Stimulated activated CD4-positive, alpha-beta T cell treated with anti-CD3 and anti-CD28 coated beads, Interleukin-15, amount 100 ng/mL, for 1 hour (primary cell): ENCODE measurements at places on chromosomes 1 and 21.

DNA sequence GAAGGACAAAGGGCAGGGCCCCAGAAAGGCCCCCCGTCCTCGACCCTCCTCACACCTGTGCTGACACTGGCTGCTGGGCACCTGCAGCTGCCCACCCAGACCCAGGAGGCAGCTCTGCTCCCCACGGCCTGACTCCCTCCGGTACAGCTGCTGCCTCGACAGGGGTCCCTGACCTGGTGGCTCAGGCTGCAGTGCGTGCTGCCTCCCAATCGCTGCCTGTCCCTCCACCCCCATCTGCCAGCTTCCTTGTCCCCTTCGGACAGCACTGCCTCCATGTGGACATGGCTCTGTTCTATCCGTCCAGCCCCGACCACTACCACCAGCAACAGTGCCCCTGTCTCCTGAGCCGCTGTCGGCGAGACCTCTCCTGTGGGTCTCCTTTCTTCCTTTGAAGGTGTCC, 4.1 kb downstream of the NOC2L start:
- DNase-seq, result no peak

DNA sequence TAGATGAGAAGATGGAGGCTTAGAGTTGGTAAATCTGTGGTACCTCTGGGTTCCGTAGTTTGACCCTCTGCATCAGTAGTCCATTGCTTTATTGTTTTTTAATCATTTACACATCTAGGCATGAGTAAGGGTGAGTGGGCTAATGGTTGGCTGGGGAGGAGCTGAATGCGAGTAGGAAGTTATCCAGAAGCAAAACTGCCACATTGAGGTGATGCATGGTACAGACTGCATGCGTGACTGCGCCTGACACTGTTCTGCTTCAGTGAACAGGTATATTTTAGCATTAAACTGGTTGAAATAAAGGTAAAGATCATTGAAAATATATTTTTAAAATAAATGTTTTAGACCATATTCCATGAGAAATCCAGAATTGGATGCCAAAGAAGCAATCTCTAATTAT, 4.4 kb downstream of the DNAJC16 start:
- DNase-seq, result no peak

DNA sequence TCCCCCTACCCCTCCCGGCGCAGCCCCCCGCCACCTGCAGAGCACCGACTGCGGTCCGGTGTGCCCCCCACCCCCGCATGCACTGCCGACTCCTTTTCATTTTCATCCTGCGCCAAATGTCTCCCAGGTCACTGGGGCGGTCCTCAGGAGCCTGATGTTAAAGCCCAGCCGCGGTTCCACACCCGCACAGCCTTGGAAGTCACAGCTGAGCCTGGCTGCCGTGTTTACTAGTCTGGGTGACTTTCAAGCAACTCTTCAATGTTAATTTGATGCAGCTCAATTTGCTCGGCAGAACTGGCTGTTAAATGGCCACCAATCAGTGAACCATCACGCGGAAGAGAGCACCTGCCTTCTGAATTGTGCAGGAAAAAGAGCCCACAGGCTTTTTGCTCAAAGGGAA, 27.2 kb downstream of the THAP3 start:
- DNase-seq, result no peak

- no peak for DNase-seq
These were observed 161.4 kb downstream of the KAZN start for GRCh38 chr1:14759843-14760242.

DNA sequence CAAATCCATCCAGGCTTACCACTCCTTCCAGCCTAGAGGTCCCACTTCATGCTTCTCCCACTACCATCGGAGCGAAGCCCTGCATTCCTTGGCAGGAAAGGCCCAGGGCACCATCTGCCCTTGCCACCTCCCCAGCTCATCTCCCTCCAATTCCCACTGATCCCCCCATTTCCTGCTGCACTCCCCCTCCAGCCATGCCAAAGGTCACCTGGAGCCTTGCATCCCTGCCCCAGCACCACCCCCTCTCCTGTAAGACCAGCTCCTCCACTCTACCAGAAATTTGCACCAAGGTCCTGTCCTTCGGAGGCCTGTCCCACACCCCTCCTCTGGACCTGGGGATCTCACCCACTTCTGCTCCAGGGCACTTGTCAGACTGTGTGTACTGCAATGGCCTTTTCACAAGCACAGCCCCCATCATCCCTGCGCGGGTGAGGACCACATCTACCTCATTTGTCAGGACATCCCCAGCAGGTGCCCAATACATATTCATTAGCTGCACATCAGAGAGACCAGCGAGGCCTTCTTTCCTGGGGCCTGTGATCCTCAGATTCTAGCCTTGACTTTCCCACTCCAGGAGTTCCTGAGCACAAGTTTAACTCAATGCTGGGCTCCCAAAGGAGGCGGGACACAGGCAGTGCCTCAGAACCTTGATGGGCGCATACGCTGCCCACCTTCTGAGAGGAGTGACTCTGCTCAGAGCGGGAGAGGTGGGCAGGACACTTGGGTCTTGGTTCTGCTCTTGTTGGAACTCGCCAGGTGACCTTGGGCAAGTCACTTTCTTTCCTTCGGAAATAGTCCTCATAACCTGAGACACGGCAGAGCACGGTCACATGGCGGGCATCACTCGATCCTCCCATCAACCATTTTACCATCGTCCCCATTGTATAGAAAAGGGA, 49.9 kb upstream of the EDN2 start:
- no peak for DNase-seq

DNA sequence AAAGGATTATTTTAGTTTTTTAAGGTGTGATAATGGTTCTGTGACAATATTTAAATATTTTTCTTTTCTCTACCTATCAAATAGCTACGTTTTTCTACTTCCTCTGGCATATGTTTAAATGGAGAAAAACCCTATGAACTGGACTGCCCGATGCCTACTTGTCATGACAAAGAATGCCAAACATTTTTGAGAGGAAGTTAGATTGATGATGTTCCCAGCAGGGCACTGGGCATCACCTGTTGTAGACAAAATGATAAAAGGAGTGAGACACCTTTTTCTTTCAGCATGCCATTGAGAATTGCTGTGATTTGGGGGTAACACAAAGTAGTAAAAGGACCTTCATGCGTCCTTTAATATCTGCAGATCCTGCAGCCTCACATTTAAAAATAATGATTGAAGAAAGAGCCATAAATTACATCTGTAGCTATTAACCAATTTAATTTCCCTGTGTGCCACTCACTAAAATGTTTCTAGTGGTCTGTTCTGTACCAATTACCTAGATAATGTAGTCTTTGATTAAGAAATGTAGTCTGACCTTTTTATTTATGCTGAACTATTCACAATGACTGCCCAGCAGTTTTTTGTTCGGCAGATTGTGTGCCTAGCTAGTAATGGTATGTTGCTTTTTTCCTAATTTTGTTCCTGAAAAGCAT, 47.6 kb downstream of the RPL5 start:
- no peak for DNase-seq

DNA sequence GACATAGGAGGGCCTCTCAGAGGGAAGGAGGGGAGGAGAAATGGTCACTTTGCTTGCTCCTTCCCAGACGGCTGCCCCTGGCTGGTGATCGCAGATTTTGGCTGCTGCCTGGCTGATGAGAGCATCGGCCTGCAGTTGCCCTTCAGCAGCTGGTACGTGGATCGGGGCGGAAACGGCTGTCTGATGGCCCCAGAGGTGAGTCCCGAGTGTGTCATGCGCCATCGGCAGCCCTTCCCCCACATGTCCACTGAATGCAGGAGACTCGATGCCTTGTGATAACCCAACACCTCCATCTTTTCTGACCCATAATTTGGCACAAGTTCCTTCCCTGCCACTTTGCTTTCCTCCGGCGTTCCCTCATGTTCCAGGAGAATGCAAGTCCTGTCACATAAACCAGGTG, 12.7 kb downstream of the DDOST start:
- DNase-seq, result no peak

DNA sequence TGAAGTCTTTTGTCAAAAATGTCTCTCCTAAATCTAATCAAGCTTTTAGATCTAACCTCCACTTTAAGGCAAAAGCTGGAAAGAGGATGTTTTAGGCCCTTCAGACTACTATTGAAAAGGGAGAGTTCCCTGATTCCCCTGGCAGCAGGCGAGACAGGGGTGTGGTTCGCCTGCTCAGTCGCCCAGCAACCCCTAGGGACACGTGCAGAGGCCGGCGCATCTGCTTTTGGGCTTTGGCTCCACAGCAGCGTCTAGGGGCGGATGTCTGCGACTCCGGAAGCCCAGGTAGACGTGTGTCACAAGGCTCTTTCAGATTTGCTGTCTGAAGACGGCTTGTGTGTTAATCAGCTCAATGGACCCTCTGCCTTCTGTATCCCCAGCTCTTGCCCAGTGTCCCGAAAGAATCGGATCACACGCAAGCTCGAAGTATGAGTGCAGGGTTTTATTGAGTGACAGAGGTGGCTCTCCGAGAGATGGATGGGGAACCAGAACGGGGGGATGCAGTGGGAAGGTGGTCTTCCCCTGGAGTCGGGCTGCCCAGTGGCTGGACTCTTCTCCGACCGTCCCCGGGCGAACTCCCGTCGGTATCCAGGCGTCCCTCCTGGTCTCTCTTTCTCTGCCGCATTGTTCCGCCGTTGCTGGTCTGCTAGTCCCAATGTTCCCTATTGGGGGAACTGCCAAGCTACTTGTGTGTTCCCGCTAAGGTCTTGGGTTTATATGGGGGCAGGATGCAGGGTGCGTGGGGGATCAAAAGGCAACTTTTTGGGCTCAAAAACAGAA, 45.5 kb downstream of the OLFML2B start:
- no peak for DNase-seq

- DNase-seq, result no peak
These were observed 95.0 kb downstream of the CACHD1 start for GRCh38 chr1:64564891-64565290.

GRCh38 chr1:229694053-229694693, 68.1 kb downstream of the URB2 start:
- no peak for DNase-seq

GRCh38 chr1:31507676-31508530, 68.4 kb upstream of the TINAGL1 start:
- DNase-seq, result no peak

DNA sequence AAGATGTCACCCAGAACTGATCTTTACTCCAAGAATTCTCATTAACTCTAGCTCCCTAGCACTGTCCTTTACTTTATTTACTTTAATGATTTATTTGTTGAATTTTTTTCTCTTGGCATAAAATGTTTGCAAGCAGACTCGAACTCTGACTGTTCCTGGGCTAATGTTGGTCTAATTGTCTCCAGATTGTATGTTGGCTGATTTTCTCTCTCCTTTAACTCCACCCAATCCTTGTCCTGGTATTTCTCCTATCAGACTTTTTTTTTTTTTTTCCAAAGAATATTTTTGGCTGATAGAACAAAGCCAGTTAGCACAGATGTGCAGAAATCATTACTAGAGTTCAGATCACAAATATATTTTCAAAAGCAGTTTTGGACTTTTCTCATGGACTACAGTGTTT, 82.6 kb downstream of the ATF6 start:
- no peak for DNase-seq

GRCh38 chr1:160108888-160109662, 6.5 kb upstream of the ATP1A2 start:
- no peak for DNase-seq

DNA sequence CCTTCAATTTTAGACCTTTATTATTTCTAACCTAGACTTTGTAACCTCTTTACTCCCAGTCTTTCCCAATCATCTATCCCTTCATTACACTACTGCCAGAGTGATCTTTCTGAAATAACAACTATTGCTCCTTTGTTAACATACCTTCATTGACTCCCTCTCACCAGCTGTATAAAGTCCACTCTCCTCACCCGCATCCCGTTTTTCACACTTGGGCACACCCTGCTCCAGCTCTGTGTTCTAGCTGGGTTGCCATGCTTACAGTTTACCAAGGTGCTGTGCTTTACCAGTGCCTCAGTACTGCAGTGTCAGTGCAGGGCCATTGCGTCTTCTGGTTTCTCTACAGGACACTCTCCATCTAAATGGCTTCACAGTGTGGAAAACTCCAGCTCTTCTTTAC, 148.2 kb downstream of the NFIA start:
- no peak for DNase-seq

GRCh38 chr1:219239518-219239917, 65.8 kb downstream of the LYPLAL1 start:
- DNase-seq, result no peak

DNA sequence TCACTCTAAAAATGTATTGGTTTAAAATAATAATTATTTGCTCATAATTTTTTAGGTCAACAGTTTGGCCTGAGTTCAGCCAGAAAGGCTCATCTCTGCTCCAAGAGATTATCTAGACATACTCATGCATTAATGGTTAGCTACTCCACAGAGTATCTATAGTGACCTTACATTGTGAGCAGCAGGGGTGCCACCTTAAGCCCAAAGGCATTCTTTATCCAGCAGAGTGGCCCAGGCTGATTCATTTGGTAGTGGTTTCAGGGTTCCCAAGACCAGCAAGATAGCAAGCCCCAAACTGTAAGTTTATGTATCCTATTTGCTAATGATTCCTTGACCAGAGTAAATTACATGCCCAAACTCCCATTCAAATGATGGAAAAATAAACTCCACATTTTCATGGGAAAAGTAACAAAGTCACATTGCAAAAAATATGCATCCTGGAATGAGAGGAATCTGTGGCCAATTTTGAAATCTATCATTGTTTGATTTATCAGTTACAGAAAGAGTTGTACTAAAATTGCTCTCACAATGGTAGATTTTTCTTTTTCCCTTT, 182.6 kb upstream of the KCNK2 start:
- DNase-seq, result no peak

DNA sequence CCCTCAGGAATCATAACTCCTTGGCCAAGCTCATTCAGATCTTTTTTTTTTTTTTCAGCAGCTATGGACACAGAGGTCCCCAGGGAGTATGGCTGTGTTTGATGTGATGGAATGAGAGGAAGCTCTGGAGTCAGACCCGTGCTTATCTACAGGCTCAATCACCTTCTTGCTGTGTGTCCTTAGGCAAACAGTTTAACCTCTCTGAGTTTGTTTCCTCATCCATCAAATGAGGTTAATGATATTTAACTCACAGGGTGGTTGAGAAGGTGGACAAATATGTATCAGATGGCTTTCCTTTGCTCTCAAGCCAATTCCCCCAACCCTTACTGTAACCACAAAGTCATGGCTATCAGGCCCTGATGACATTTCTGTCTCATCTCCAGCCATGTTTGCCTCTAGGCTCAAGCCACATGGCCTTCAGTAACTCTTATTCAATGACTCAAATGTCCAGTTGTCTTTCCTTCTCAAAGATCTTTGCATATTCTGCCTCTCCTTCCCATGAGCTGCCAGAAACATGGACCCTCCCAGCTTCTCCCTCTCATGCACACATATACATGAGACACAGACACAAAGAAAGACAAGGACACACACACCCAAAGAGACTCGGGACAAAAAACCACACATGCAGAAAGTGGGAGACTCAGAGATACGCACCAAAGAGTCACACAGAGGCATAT, 303.5 kb upstream of the KAZN start:
- DNase-seq, result no peak

GRCh38 chr1:25338986-25339385, 852 bp downstream of the TMEM50A start:
- DNase-seq, result no peak

GRCh38 chr1:5865056-5865455, 127.2 kb downstream of the NPHP4 start:
- no peak for DNase-seq

GRCh38 chr1:219549215-219549614, 63.7 kb downstream of the ZC3H11B start:
- DNase-seq, result no peak
